Activated naive CD8-positive, alpha-beta T cell treated with anti-CD3 and anti-CD28 coated beads for 36 hours (primary cell): ENCODE measurements at places on chromosomes 7 and 10. TPM values are rescaled to one million over a fixed set of nuclear protein-coding genes. Genes with fewer than 3 reads are reported as not detected.

Gene ASCC1
- total RNA-seq: 57.3 TPM

GRCh38 chr10:123879606-123880257 is 11.9 kb downstream of the CPXM2 start:
- no peak for DNase-seq

Gene SPDYE6
- total RNA-seq: not detected

- no peak for DNase-seq
Observed at GRCh38 chr10:75269605-75270004, 33.8 kb upstream of the COMTD1 start.

DNA sequence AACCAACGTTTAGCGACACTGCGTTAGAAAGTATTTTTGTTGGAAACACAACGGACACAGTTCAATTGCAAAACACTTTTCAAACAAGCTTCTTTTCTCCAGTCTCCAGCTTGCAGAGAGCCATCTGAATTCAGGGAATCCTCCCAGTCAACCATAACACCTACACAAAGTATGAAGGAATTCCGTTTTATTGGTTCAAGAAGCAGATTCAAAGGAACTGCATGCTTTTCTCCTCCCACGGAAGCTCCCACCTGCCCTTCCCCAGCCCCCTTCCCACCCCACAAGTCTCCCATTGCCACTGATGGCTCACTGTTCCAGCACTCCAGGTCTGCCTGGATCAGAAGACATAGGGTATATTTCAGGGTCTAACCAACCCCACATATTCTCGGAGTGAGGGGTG is 190.6 kb upstream of the TCF7L2 start:
- no peak for DNase-seq

DNA sequence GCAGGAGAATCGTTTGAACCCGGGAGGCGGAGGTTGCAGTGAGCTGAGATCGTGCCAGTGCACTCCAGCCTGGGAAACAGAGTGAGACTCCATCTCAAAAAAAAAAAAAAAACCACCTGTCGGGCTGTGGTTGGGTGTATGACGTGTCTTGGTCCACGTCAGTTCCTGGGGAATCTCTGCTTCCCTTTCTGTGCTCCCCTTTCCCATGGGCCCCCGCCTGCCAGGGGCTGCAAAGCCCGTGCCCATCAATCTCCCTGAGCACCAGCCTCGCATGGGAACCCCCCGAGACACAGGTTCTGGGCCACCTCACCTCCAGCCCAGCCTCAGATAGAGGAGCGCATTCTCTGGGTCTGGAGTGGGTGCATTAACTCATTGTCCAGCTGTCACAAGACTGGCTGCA is 2.3 kb upstream of the SH2B2 start:
- DNase-seq: no peak

DNA sequence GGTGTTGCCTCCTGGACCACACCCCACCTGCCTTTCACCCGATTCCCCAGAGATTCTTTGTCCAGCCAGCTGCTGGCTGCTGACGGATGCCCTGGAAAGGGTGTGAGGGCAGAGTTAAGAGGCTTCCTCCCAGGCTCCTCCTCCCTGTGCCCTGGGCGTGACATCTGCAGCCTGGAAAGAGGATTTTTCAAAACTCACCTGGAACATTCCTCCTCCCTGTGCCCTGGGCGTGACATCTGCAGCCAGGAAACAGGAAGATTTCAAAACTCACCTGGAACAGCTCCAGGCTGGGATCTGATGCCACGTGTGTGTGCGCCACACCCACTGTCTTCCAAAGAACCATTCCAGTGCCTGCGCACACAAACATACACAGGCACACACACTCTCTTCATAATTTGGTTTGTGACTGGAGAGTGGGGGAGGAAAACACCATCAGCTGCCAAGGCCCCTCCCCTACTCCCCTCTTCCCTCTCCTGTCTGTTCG is 5.2 kb downstream of the MARVELD1 start:
- DNase-seq: no peak

Gene ANKRD1
- total RNA-seq: not detected

Gene CALD1
- total RNA-seq: 1.1 TPM

- no peak for DNase-seq
Observed at GRCh38 chr7:22447008-22447407, 53.0 kb downstream of the STEAP1B start.

- no peak for DNase-seq
Observed at GRCh38 chr7:69883399-69883891, 285.2 kb downstream of the AUTS2 start.

DNA sequence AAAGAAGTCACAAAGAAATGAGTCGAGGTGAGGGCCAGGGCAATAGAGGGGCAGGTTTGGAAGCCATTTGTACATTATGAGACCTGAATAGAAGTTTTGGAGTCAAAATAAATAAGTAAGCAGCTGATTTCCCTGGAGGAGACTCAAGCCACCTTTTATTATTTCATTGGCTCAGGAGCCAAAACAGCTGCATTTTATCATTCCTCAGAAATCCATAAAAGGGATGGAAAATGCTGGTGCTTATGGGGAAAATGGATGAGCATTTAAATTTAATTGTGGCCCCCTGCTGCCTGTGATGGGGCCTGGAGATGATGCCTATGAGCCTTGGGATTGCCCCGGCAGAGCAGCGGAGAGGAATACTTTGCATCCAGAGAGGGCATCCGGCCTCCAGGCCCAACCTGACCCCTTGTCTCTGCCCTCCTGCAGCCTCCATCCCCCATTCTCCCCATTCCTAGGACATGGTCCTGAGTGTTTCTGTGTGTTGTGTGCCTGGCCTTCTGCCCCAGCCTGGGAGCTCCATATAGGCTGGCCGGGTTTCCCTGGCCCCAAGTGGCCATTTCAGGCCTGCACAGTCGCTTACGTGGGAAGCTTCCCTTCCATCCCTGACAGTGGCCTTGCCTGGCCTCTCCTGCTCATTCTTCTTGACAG is 296.8 kb upstream of the ZMIZ1 start:
- no peak for DNase-seq

GRCh38 chr7:40583667-40584444 is 449.1 kb downstream of the SUGCT start:
- no peak for DNase-seq

DNA sequence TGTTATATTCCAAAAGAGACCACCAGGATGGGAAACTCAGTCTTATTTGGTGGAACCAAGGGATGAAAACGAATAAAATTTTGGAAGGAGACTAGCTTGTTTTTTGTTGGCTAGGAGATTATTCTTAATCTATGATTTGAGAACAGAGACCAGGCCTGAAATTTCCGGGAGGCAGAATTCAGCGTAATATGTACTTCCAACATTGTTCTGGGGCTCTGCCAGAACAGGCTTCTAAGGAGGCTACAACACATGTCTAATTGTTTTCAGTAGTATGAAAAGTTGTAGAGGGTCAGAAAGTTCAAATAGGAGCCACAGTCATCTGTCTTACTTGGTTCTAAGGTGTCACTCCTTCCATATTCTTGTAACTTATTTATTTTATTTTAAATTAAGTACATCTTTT is 1.7 kb downstream of the DDX21 start:
- DNase-seq: no peak

GRCh38 chr10:80488539-80489066 is 34.5 kb downstream of the TSPAN14 start:
- DNase-seq: no peak

Gene FANK1
- 0.92 TPM for total RNA-seq

DNA sequence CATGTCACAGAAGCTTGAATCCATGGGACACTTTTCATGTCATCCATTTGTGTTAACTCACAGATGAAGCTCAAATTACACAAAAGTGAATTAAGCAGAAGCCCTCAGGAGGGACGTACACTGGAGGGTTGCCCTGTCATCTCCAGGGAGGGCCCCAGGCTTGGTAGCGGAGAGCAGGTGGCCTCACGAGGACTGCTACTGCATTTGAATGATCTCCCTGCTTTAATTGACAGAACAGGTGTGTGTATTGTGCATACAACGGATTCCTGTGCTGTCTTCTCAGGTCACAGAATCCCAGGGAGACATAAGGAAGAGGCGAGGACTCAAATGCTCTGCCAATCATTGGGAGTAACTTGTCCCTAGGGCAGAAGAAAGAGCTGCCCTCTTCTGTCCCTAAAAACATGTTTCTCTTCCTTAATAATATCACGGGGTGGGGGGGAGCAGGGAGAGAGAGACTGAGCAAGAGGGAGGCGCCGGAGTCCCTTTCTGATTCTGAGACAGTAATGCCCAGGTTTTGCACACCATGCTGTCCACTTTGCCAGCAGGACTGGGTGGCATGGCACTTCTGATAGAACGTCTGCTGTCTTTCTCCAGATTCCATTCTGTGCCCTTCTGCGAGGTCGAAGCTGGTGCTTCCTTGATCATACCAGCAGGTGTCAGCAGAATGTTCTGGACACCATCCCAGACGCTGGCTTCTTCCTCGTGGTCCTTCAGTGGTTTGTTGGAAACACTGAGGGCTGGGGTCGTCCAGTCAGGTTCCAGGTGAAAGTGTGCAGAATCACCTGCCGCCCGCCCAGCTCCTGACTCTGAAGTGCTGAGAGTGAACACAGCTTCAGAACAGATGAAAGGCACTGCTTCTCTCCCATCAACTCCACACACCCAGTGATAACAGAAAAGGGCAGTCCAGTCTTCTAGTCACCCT is 26.2 kb upstream of the RASGEF1A start:
- peak; percentile 32 for DNase-seq

DNA sequence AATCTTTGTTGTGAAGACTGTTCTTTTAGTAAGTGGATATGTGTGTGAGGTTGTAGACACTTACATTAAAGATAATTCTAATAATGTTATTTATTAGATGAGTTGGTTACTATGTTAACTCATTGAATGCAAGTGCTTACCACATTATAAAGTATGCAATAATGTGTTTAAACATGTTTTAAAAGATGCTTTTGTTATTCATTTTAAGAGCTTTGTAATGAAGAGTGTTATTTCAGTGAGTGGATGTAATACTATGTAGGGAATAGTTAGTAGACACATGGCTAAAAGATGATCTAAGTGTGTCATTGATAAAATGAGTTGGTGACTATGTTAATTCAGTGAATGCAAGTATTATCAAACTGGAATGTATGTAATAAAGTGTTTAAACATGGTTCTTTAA is 70.0 kb upstream of the VOPP1 start:
- no peak for DNase-seq

GRCh38 chr10:77179015-77179695 is 458.5 kb downstream of the KCNMA1 start:
- DNase-seq: no peak

Gene EBLN1
- total RNA-seq: not detected

DNA sequence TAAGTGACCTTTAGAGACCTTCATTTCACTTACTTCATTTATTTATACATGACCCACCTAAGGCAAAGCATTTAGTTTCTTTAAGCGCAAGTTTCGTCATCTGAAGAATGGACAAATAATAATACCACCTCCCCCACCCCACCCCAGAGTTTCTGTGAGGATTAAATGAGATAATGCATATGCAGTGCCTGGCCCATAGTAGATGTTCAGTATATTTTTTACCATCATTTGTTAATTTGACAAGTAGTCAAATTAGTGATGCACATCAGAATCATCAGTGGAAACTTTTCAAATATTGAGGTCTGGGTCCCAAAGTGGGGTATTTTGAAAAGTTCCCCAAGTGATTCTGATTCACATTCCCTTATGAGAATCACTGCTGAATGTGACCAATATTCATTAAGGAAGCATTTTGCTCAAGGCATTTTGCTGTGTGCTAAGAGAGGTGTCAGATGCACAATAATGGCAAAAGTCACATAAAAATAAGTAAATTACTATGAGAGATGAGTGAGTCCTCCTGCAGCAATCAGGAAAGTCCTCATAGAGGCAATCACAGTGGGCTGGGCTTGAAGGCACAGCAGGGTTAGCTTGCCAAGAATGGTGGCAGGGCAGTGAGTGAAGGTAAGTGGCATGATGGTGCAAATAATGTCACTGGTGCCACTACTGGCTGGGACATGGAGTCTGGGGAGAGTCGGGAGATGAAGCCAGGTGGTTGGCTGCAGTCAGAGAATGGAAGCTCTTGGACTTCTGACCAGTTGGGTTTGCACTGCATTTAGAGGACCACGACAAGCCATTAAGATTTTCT is 244.1 kb downstream of the PTEN start:
- no peak for DNase-seq

Gene SUN3
- not detected for total RNA-seq

DNA sequence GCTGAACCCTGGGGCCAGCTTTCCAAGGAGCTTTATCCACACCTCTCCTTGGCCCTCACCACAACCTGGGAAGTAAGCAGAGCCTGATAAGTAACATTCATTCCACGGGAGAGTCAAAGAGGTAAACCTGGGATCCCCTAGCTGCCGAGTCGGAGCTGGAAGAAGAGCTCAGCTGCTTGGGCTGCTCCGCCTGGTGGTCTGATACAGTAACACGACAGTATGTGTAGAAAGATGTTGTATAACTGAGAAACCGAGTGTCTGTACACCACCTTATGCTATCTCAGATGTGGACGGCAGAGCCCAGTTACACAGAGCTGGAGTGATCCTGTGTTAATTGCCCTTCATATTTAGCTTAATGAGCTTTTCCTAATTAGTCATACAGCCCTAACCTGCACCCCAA is 151.3 kb upstream of the KMT2E start:
- DNase-seq: no peak

DNA sequence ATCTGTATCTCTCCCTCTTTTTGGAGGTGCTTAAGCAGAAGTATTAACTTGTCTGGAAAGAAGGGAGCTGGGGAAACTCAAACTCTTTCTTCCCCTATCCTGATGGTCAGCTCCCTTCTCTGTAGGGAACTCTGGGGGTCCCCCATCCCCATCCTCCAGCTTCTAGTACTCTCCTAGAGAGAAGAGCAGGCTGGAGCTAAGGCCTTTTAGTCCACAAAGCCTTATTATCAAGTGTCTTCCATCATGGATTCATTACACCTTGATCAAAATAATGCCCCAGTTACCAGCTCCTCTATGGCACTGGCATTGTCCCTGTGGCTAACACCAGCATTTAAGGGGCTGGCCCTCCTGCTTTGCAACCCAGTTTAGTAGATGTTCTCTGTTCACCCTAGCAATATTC is 35.7 kb downstream of the CADPS2 start:
- no peak for DNase-seq

Gene ACTR1A
- 51.1 TPM for total RNA-seq

Gene WNT8B
- 0.16 TPM for total RNA-seq
